NCI-H774 (cell line): ENCODE measurements at places on chromosomes 1 and 21.
A peak's percentile ranks its signal among the peaks of the same experiment; 100 is the strongest.

DNA sequence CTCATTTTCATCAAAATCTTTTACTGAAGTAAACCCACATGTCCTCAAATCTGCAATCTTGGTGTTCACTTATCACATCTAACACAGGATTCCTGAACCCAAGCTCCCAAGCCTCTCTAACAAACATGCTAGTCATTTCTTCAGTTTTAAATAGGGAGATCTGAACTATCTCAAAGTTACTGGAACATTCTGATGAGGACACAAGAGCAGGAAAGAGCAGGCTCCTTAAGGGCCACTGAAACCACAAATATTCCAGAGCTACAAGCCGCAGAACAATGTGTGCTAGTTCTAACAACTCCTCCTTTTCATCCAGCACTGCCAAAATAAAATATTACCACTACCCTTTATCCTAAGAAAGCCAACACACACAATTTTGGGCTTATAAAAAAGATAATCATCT, 38.9 kb downstream of the WARS2 start:
- DNase-seq: no peak

DNA sequence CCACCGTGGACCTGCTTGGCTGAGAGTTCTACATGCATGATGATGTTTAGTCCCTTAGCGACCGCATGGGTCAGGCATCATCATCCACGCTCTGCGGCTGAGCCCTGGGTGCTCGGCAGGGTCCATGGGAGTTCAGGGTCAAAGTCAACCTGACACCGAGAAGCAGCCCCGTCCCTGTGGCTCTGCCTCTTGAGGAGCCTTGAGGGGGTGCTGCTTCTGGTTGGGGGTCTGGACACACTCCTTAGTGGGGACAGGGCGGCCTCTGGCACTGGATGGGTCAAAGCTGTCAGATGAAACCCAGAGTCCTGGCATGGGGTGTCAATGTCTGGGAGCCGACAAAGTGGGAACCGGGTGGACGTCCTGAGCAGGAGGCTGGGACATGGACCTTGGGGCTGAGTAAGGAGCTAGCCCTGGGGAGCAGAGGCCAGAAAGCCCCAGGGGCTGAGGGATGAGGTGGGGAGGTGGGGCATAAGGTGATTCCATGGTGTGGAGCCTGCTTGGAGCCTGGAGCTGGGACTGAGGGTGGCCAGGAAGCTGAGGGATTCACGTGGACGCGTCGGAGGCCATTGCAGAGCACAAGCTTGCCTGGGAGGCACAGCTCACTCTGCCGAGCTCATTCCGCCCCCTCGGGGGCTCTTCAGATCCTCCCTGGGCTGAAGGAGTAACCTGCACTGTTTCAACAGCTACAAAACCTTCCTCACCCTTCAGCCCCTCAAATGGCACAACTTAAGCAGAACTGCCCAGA, 53.9 kb downstream of the UMODL1 start:
- no peak for DNase-seq

DNA sequence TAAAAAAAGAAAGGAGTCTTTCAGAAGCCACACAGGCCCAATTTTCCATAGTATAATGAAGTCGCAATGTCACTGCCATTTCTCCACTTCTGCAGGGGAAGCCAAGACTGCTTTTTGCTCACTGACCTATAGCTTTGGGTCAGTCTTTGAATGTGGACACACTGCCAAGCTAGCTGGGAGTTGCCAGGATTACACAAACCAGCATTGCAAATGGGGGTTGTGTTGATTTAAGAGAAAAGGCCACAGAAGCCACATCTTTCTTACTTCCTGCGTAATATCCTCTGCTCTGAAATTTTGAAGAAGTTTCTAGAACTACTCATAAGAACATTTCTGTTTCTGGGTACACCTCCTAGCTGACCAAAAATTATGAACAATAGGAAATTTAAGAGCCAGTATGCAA, 45.8 kb upstream of the SAMSN1 start:
- no peak for DNase-seq

GRCh38 chr1:43853161-43853921, 80.3 kb upstream of the ARTN start:
- peak; percentile 70 for DNase-seq

DNA sequence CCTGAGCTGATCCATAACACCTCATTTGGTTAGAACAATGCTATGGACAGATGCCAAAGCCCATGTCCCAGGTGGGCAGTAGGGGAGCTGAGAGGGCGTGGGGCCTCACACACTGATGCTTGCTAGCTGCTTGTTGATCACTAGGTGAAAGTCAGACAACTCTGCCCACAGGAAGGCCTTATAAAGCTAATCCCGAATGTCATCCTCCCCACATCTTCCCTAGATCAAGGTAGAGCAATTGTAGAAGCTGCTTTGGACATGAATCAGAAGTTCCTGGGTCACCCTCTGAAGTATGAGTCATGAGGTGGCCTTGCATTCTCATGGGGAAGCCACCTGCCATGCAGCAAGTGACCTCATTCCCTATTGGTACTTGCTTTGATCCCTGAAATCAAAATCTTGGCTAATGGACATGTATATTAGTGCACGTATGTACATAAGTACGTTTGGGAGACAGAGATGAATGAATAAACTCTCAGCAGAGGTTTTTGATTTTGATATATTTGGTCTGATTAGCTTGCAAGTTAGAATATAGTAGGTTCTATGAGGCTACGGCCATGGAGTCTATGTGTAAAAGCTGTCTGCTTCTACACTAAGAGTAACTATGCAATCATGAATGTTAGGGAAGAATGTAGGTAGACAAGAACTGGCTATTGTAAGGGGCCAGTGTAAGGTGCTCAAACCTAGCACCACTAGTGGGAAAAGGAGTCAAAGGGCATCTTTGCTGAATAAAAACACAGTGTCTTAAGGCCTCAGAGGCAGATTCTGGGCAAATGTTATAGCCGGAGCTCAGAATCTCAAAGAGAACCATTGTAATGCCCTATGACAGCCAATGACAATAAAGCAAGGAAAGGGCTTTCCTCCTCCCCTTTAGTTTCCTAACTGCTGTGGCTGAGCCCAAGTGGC, 52.6 kb downstream of the ABCA4 start:
- no peak for DNase-seq

DNA sequence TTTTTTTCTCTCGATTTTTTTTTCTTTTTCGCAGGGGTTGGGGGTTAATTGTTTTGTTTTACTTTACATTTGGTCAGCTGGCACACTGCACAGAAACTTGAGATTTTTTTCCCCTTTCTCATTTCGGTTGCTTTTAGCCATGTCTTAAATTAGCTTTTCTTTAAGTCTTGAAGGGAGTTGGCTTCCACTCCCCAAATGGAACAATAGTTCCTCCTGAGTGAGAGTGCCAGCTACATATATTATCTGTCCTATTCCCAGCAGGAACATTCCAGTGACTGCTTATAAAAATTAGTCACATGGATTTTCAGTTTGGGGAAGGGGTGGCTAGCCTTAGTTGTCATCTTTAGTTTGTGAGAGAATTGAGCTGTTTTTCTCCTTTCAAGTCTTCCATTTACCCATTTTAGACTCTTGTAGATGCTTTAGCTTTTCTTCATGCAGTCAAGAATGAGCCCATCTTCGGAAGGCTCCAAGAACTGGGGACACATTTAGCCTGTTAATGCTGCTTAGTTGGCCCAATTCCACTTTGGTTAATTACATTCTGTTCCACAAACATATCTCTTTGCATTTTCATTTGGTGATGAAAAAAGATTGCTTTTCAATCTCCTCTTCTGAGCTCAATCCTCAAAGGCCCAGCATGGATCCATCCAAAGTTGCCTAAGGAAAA, 510.1 kb upstream of the CXADR start:
- no peak for DNase-seq

- DNase-seq: no peak
Measured at GRCh38 chr1:11622398-11622797, 31.8 kb downstream of the FBXO2 start.

DNA sequence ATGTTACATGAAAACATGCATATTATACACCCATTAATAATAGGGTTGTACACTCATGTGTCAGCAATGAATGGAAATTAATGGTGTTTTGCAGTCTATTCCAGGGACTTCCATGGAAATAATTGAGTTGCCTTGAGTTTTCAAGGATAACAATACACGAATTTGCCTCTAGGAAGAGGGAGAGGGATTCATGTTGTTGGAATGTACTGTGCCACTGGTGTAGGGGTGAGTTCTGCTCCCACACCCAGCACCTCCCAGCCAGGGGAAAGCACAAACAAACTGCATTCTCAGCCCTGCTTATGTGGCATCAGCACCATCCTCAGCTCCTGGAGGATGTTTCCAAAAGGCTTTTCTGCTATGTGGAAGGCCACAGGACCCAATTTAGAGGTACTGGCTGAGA, 57.8 kb downstream of the BCAR3 start:
- DNase-seq: no peak

DNA sequence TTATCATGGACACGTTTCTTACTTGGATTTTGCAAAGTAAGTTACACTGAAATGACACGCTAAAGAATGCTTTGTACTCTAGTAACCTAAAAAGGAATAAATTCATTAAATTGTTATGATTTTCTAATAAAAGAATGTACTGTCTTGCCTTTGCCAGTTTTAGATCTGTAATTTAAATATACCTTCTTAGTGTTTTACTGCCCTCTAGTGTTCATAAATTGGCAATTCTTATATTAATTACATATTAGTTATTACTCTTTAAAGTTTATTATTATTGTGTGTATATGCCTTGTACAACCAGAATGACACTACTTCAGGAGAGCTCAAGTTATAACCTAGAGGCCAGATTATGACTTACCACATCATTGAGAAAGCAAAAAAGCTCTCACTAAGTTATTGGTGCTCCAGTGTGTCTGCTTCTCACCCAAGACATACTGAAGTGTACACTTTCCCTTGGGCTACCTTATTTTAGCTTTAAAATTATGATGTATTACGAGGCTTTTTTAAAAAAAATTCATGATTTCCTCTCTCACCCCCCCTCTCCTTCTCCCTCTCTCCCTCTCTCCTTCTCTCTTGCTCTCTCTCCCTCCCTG, 169.9 kb downstream of the HS2ST1 start:
- peak; percentile 8 for DNase-seq

DNA sequence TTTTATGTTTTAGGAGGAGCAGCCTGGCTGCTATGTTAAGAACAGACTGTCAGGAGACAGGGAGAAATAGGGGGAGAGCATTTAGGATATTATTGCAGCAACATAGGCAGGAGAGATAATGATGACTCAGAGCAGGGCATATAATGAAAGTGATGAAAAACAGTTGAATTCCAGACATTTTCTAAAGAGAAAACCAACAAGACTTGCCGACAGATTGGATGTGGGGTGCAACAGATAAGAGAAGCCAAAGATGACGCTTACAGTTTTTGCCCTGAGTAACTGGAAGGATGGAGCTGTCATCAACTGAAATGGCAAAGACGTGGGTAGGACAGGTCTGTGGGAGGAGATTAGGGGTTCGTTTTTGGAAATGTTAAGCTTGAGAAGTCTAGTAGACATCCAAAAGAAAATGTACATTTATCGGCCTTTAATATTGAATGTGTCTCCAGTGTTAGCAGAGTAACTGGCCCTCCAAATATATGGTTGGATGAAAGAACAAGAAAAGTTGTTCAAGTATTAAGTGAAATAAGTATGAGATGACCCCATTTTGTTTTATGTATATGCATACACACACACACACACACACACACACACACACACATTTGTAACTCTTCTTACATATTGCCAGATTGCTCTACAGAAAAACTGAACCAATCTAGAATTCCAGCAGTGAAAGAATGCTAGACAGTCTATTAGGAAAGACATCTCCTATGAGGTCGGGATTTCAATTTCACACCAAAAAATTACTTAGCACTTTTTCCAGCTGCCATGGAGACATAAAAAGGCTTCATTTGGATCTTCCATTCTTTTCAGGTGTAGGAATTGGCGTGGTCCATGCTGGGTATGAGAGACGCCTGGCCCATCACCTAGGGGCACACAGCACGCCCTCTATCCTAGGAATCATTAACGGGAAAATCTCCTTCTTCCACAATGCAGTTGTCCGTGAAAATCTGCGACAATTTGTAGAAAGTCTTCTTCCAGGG, 17.2 kb downstream of the DNAJC16 start:
- DNase-seq: no peak

DNA sequence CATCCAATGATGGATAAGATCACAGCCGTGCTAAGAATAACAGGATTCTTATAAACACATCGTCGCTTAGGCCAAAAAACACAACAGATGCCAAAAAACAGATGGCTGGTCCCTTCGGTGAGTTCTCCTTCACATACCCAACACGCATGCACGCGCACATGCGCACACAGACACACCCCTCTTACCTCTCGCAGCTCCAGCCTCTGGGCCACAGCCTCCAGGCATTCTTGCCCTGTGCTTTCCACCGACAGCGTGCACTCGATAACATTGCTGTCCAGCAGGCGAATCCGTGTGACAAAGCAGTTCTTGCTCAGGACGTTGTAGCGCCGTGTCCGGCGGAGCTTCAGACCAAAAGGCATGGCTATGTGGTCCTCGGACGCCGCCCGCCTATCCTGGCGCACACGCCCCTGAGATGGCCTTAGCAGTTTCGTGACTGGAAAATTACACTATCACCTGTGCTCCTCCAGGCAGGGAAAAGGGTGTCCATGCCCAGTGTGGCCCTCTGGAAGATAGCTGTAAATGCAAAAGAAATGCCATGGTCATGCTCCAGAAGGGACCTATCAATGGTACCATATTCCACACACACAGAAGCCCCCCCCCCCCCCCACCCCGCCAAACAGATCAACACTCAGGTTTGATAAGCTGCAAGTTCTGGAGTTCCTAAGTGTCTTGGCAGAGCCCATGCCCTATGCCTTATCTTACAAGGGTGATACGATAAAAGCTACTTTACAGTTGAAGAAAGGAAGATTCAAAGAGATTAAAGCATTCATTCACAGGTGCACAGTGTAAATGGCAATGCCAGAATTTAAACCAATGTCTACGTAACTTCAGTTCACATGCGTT, 86.7 kb downstream of the PTPN14 start:
- no peak for DNase-seq

- no peak for DNase-seq
Measured at GRCh38 chr1:178724376-178724727, 692 bp upstream of the RALGPS2 start.

DNA sequence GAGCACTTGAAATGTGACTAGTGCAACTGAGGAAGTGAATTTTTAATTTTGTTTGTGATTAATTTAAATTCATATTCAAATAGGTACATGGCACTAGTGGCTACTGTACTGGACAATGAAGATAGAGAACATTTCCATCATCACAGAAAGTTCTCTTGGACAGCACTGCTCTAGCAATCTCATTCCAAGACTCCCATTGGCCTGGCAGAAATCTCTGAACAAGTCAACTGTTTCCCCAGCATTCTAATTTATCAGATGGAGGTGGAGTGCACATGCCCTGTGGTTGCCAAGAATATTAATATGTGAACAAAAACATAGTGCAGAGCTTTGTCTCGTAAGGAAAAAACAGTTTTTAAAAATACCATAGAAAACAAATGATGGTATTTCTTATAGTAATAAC, 81.3 kb downstream of the CLIC4 start:
- no peak for DNase-seq
